ENCODE measurements at places on chromosomes 12 and 14.

DNA sequence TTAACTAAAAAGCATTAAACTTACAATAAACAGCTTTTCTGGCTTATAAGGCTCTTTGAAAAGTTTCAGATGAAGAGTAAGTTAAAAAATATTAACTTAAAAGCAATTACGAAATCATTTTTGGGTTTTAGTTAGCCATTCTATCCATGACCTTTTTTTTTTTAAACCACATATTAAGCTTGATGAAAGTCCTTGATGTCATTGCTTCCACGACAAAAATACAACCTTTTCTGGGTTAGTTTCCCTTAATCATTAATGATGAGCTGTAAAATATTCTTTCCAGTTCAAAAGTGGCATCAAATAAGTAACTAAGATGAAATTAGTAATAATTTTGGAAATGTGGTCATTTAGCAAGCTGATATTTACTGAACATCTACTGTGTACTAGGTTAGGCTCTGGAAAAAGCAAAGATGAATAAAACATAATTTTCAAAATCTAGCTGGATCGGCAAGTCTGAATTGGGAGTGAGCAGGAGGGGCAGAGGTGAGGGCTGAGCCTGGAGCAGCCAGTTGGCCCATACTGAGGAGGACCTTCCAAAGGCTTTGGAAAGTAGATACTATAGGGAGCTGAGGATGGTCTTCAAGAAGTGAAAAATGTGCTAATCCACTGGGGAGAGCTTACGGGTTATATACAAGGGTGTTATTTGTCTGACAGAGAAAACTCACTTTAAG lies 345.2 kb downstream of the ZFP36L1 start:
- no peaks in the 10 kb centered on the region for H3K36me3 ChIP-seq
- H3K27ac ChIP-seq, result no peak overlapping the region
- H3K4me1 ChIP-seq, result no peaks in the 10 kb centered on the region
- H3K27me3 ChIP-seq, result no peaks in the 10 kb centered on the region
- H3K4me3 ChIP-seq, result no peak overlapping the region

DNA sequence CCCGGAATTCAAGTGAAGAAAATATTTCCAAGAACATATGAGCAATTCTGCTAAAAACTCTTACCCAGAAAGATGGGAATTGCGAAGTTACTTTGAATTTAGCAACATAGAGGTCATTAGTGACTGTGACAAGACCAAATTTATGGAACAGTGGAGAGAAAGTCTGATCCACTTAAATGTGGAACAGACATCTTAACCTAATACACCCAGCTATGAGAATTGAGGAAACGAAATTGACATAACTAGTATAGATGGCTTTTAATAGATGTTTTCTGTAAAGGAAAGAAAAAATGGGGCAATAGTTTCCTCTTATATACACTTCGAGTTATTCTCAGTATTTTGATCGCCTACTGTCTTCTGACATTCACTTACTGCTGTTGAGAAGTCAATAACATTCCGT lies 4.6 kb downstream of the OVCH1 start:
- DNase-seq, result no peak
- no peak overlapping the region for H3K4me3 ChIP-seq
- no peak overlapping the region for H3K27ac ChIP-seq
- no peaks in the 10 kb centered on the region for H3K36me3 ChIP-seq
- no peaks in the 10 kb centered on the region for H3K4me1 ChIP-seq
- no peaks in the 10 kb centered on the region for H3K27me3 ChIP-seq

DNA sequence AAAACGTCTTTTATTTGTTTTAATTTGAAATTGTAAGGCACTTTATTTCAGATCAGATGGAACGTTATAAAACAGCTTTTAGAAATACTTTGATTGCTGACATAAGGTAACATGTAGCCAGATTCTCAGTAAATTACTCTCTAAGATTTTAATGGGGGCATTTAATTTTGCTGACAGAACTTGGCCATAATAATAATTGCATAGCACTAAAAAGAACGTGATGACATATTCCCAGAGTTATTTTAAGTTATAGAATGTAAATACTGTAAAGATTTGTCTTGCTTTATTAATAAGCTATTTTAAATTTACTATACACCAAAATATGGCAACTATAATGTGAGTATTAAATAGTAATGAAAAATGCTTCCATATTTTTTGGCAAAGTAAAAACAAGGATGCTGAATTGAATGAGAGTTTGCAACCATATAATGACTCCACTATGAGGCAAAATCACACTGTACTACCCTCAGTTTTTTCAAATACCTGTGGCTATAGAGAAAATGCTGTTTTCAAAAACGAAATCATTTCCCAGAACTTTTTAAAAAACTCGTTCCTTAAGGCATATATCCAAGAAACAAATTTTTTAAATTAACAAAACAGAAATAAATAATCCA lies 876 bp downstream of the LUM start:
- H3K36me3 ChIP-seq, result no peaks in the 10 kb centered on the region
- 0 out of 2 replicates have a peak, but pooled peaks cover 1% of the 10 kb centered on the region for H3K4me1 ChIP-seq
- H3K4me3 ChIP-seq, result no peak overlapping the region
- H3K27ac ChIP-seq, result no peak overlapping the region

DNA sequence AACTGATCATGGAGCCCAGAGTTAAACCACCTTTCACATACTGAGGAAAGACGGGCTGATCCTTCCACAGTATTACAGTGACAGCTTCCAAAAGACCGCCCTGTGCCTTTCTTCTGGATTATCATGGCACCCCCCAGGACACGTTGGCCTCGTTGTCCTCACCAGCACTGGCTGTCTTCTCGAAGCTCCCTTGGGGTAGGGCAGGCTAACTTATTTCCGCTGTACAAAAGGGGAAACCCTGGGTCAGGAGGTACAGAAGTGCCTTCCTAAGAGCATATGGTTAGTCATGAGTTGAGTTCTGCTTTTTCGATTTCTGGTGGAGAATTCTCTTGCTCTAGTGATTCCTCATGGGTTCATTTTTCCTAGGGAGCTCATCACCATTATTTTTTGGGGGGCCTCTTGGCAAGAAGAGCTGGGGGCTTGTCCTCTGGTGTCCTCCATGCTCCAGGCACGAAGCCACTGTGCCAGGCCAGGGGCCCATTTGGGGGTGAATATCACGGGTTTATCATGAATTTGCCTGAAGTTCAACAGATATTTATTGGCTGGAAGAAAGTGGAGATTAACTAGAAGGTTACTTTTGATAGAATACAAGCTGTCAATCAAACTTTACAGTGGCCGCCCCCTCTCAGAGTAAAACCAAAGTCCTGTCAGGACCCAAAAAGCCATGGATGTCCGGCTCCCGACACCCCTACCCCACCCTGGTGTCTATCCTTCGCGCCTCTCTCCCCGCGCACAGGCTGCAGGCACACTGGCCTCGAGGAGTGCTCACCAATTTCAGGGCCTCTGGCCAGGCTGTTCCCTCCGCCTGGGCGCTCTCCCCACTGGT lies 8.8 kb upstream of the TRAF3 start:
- H3K36me3 ChIP-seq, result no peaks in the 10 kb centered on the region
- H3K4me1 ChIP-seq, result no peaks in the 10 kb centered on the region
- H3K27me3 ChIP-seq, result no peaks in the 10 kb centered on the region
- no peak overlapping the region for H3K27ac ChIP-seq
- H3K4me3 ChIP-seq, result no peak overlapping the region
- DNase-seq, result no peak

- no peaks in the 10 kb centered on the region for H3K4me1 ChIP-seq
- DNase-seq, result peak; percentile 30
- no peaks in the 10 kb centered on the region for H3K27me3 ChIP-seq
- H3K4me3 ChIP-seq, result no peak overlapping the region
- no peaks in the 10 kb centered on the region for H3K36me3 ChIP-seq
Observed at GRCh38 chr14:25396128-25396527, 346.2 kb upstream of the STXBP6 start.

GRCh38 chr12:67107751-67108269 lies 161.3 kb upstream of the CAND1 start:
- no peak overlapping the region for H3K4me3 ChIP-seq
- peak overlapping the region; percentile 42 for H3K27ac ChIP-seq
- no peaks in the 10 kb centered on the region for H3K36me3 ChIP-seq
- H3K4me1 ChIP-seq, result peaks cover 11% of the 10 kb centered on the region
- DNase-seq, result no peak
- no peaks in the 10 kb centered on the region for H3K27me3 ChIP-seq

- H3K4me3 ChIP-seq, result peak overlapping the region; percentile 88
- H3K27me3 ChIP-seq, result no peaks in the 10 kb centered on the region
- H3K36me3 ChIP-seq, result no peaks in the 10 kb centered on the region
- no peaks in the 10 kb centered on the region for H3K4me1 ChIP-seq
- peak overlapping the region; percentile 97 for H3K27ac ChIP-seq
Observed at GRCh38 chr14:58296726-58297125, 1.6 kb upstream of the ARID4A start.

GRCh38 chr14:28254768-28255167 lies 511.8 kb upstream of the FOXG1 start:
- H3K27ac ChIP-seq, result no peak overlapping the region
- no peak overlapping the region for H3K4me3 ChIP-seq
- H3K36me3 ChIP-seq, result no peaks in the 10 kb centered on the region

DNA sequence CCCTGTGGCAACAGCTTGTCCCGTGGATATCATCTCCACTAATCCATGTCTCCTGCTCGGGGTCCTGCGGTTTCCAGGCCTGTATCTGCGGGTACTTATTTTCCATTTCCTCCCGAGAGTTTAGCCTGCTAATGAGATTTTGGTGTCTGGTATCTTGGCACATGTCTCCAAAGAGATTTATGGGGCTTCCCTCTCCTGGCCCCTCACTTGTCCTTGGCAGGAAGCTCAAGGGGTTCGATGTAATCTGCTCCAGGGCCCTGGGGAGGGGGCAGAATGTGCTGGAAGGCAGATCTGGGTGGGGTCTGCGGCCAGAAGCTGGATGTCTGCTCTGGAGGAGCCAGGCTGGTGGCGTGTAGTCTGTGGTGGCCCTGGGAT lies 85.7 kb downstream of the KIF26A start:
- no peak overlapping the region for H3K4me3 ChIP-seq
- no peak for DNase-seq
- no peaks in the 10 kb centered on the region for H3K4me1 ChIP-seq
- H3K27me3 ChIP-seq, result peaks cover 13% of the 10 kb centered on the region
- H3K27ac ChIP-seq, result no peak overlapping the region

- no peak overlapping the region for H3K27ac ChIP-seq
- H3K27me3 ChIP-seq, result no peaks in the 10 kb centered on the region
- no peaks in the 10 kb centered on the region for H3K4me1 ChIP-seq
- no peak overlapping the region for H3K4me3 ChIP-seq
- DNase-seq, result no peak
- H3K36me3 ChIP-seq, result no peaks in the 10 kb centered on the region
Observed at GRCh38 chr14:70771781-70772212, 37.5 kb downstream of the MAP3K9 start.

DNA sequence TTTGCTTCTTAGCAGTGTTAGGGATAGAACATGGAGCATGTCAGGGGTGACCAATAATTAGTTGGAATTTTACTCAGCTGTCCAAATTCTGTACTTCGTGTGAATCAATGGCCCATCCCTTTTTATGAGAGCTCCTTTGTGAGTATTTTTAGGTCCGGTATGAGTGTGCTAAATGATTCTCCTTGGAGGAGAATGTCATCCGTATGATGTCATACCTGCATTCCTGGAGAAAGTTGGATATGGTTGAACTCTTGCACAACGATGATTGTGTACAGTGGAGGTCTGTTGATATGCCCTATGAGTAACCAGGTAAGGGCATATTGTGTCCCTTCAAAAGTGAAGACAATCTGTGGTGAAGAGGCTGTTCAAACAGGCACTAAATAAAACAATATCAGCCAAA lies 400.8 kb downstream of the GXYLT1 start:
- no peaks in the 10 kb centered on the region for H3K36me3 ChIP-seq
- no peaks in the 10 kb centered on the region for H3K27me3 ChIP-seq
- DNase-seq, result no peak
- H3K27ac ChIP-seq, result no peak overlapping the region

DNA sequence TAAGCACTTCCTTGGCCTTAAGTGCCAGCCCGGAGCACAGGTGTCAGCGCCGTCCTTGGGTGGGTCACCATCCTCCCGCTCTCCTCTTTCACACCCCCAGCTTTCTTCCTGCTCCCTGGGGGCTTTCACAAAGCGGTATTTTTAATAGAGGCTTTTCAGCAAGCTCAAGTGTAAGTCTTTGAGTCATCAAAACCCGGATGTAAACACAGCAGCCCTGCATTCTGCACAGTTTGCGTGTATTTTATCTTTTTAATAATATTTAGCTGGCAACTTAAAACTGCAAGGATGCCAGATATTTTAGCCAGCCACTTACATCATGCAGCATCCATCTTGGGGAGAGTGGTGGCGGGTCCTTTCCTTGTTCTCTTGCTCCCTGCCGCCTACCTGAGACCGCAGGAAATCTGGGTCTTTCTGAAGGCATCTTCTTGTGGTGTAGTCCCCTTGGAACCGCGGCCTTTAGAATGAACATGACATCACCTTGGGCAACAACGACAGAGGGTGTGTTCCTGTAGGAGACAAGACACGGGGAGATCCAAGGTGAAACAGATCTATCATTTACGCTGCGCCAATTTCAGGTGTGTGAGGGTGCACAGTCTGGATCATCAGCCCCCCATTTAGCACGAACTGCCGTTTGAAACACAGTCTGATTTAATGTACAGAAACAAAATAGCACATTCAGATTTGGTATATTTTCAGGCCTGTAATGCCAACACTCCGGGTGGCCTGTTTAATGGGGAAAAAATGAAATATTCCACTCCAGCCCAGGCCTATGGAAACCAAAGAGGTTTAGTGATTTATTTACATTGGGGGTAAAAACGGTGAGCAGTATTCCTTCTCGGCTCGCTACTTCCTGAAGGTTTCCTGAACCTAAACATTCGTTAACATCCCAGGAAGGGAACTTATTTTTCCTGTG lies 12.5 kb upstream of the IRF2BPL start:
- no peak for DNase-seq
- peak overlapping the region; percentile 91 for H3K27ac ChIP-seq
- H3K36me3 ChIP-seq, result no peaks in the 10 kb centered on the region
- no peaks in the 10 kb centered on the region for H3K27me3 ChIP-seq

DNA sequence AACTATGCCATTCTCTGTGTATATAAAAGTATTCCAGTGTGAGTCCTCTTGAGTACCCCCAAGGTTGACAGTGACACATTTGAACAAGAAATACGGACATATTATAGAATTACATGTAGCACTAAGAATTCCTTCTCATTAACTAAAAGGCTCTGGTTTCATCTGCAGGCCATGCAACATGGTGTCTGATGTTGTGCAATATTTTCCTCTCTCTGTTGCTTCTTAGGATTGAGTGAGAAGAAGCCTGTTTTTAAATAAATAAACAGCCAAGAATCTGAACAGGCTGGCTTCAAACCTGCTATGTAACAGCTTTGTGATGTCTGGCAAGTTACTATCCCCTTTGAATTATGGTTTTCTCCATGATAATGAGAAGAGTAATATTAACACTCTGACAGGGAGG lies 22.2 kb upstream of the CCER1 start:
- H3K27me3 ChIP-seq, result no peaks in the 10 kb centered on the region
- no peaks in the 10 kb centered on the region for H3K36me3 ChIP-seq
- no peak overlapping the region for H3K4me3 ChIP-seq

GRCh38 chr12:20716037-20716436 lies 20.9 kb downstream of the SLCO1C1 start:
- no peak overlapping the region for H3K4me3 ChIP-seq
- H3K27me3 ChIP-seq, result no peaks in the 10 kb centered on the region
- H3K4me1 ChIP-seq, result no peaks in the 10 kb centered on the region
- no peak overlapping the region for H3K27ac ChIP-seq

Data from MM.1S (cell line).